ENCODE measurements at places on chromosomes 7 and 10. TPM values are rescaled to one million over a fixed set of nuclear protein-coding genes. Genes with fewer than 3 reads are reported as not detected.

DNA sequence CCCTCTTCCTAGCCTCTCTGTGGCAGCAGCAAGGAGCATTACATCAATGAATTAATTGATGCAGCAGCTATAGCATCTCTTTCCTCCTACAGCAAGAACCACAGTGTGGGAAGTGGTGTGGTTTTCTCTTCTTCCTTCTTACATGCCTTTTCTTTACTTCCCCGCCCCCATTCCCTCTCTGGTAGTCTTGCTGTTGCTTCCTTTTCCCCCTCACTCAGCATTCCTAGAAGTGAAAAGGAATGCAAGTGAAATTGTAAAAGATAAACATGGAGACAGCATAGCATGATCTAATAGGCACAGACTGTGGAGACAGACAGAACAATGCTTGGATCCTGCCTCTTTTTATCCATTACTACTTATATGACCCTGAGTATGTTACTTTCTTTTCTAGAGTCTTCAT lies 370.5 kb upstream of the BMPER start:
- no peak overlapping the region for H3K27ac ChIP-seq
- H3K4me1 ChIP-seq = no peaks in the 10 kb centered on the region
- DNase-seq = no peak
- no peaks in the 10 kb centered on the region for H3K27me3 ChIP-seq
- H3K36me3 ChIP-seq = no peaks in the 10 kb centered on the region

Gene CCDC172
- not detected for total RNA-seq

GRCh38 chr7:143463556-143463955 lies 14.1 kb upstream of the TAS2R41 start:
- no peaks in the 10 kb centered on the region for H3K36me3 ChIP-seq
- no peak overlapping the region for H3K27ac ChIP-seq
- H3K27me3 ChIP-seq = no peaks in the 10 kb centered on the region
- DNase-seq = no peak
- H3K4me1 ChIP-seq = no peaks in the 10 kb centered on the region

DNA sequence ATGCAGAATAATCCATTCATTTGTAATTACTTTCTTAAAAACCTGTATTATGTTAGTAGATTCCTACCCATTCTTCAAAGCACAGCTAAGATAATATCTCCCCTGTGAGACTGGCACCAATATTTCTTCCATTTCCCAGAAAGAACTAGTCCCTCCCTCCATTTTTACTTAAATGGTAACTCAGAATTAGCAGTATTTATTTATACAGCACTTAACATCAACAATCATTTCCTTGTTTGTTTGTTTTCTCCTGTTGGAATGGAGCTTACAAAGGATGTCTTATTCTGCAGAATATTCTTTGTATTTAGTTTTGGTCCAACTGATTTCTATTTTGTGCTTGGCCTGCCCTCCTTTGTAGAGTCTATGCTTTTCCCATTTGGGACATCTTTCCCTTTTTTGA lies 32.1 kb upstream of the PTPN12 start:
- DNase-seq = no peak
- H3K27me3 ChIP-seq = no peaks in the 10 kb centered on the region
- no peaks in the 10 kb centered on the region for H3K36me3 ChIP-seq
- H3K4me3 ChIP-seq = no peak overlapping the region
- H3K4me1 ChIP-seq = no peaks in the 10 kb centered on the region

DNA sequence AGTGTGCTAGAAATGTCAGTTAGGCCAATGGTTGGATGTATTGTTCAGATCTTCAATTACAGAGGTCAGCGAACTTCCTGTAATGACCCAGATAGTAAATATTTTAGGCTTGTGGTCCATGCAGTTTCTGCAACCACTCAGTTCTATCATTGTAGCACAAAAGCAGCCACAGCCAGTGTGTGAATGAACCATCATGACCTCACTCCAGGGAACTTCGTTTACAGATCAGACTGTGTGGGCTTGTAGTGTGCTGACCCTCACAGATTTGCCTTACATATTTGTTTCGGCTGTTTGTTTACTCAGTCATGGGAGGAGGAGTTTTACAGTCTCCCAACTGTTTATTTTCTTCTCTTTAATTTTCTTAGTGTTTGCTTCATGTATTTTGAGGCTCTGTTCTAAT lies 55.4 kb downstream of the LANCL2 start:
- H3K36me3 ChIP-seq = peaks cover 6% of the 10 kb centered on the region
- H3K27me3 ChIP-seq = no peaks in the 10 kb centered on the region
- no peak for DNase-seq
- H3K4me1 ChIP-seq = no peaks in the 10 kb centered on the region
- H3K4me3 ChIP-seq = no peak overlapping the region
- H3K27ac ChIP-seq = no peak overlapping the region

Gene ECHDC3
- 128 TPM for total RNA-seq

Gene RELN
- total RNA-seq = 13.4 TPM

DNA sequence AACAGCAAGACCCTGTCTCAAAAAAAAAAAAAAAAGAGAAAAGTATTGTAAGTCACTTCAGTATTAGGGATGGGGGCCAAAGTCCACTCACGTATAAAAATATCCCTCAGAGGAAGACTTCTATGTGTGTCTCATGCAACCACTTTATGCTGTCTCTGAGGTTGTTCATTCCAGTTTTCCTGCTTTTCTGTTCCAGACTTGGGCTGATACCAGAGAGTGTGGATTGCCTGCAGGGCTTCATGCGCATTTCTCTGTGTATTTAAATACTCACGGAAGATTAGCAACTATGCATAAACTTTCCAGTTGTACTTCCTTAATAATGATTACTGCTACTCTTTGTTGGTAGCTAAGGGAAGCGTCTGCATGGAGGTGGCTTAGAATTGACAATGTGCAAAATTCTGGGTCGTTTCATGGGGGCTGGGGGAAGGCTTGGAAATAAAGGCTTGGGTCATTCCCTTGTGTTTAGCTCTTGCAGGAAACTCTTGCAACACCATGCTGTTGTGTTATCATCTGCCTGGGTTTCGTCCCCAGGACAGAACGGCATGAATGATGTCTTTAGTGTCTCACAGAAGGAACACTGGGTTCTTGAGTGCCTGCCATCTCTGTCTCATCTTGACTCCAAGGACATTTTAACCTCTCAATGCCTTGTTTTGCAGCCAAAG lies 54.1 kb downstream of the KIAA1217 start:
- no peak overlapping the region for H3K27ac ChIP-seq
- no peak for DNase-seq
- no peak overlapping the region for H3K4me3 ChIP-seq
- no peaks in the 10 kb centered on the region for H3K4me1 ChIP-seq
- H3K27me3 ChIP-seq = no peaks in the 10 kb centered on the region

GRCh38 chr10:71776481-71776925 lies 3.2 kb upstream of the VSIR start:
- H3K4me1 ChIP-seq = no peaks in the 10 kb centered on the region
- no peaks in the 10 kb centered on the region for H3K27me3 ChIP-seq
- no peaks in the 10 kb centered on the region for H3K36me3 ChIP-seq
- H3K27ac ChIP-seq = no peak overlapping the region
- DNase-seq = no peak

GRCh38 chr10:67864607-67865371 lies 19.7 kb upstream of the SIRT1 start:
- no peaks in the 10 kb centered on the region for H3K27me3 ChIP-seq
- no peaks in the 10 kb centered on the region for H3K36me3 ChIP-seq
- H3K4me3 ChIP-seq = no peak overlapping the region
- DNase-seq = no peak

Gene C7orf57
- not detected for total RNA-seq

Measured in right lobe of liver (tissue), 6 donors.